Esophagus mucosa (tissue), 1 donor: ENCODE measurements at places on chromosomes 7 and 10.
A peak's percentile ranks its signal among the peaks of the same experiment; 100 is the strongest.

- ATAC-seq = no peak
Measured at GRCh38 chr7:110076194-110076593, 1014.7 kb upstream of the LRRN3 start.

- no peak for ATAC-seq
Measured at GRCh38 chr10:112570585-112570984, 123.6 kb downstream of the VTI1A start.

- no peak for ATAC-seq
Measured at GRCh38 chr10:100750291-100751210, 5.2 kb downstream of the PAX2 start.

DNA sequence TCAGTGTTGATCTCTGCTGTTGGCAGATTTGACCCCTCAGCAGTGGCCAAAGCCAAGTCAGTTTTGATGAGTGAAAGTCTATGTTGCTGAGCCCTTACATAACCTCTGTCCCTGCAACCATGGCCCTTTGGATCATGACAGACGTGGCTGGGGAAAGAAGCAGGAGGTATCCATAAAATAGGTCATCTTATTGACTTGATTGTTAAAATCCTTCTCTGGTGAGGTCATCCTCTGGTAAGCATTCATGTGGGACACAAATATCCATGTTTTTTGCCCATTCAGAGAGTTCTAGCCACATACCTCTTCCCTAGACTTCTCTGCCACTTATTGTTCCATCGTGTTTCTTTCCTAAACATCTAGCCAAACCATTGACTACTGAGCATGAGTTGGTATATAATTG is 251.9 kb upstream of the PTER start:
- ATAC-seq = no peak

DNA sequence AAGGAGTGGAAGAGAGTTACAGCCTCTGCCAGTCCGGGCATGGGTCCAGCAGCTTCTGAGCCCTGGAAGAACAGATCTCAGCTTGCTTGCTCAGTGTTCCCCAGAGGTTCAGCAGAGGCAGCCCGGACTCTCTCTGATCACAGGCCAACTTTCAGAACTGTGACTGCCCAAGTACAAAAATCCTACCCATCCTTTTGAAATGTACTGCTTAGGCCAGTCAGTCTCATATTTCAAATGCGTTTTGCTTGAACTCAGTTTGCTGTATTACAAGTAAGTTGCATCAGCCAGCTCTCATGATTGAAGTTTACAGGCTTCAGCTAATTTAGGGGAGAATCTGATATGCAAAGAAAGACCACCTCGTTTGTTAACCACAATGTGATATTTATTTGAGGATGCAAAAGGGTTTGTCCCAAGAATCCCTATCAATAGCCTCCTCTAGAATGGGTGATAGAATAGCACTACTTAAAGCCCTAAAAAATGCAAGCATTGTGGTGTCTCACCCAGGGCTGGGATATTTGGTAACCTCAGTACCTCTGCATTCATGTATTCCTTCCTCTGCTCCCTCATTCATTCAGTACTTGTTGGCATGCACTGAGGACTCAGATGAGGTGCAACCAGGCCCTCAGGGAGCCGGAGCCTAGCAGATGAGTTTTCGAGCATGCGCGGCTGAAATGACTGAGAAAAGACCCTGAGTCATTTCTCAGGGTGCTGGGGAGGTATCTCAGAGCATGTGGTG is 7.0 kb downstream of the AIMP2 start:
- peak; percentile 83 for ATAC-seq

DNA sequence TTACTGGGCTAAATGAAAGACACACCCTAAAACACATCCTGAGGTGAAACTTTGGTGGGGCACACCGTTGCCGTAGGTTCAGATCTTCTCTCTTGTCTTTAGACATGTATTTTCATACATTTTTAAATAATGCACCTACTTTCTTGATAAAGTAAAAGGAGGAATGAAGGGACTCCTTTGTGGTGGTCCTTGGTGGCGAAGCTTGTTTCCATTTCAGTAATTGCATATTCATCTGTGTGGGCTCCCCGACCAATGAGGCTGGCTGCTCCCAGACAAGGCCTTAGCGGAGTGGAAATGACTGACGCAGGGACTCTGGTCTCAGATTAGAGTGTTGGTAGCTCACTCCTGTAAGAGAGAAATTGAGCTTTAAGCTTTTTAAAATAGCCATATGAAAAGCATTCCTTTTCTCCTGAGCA is 815 bp downstream of the CCSER2 start:
- no peak for ATAC-seq

DNA sequence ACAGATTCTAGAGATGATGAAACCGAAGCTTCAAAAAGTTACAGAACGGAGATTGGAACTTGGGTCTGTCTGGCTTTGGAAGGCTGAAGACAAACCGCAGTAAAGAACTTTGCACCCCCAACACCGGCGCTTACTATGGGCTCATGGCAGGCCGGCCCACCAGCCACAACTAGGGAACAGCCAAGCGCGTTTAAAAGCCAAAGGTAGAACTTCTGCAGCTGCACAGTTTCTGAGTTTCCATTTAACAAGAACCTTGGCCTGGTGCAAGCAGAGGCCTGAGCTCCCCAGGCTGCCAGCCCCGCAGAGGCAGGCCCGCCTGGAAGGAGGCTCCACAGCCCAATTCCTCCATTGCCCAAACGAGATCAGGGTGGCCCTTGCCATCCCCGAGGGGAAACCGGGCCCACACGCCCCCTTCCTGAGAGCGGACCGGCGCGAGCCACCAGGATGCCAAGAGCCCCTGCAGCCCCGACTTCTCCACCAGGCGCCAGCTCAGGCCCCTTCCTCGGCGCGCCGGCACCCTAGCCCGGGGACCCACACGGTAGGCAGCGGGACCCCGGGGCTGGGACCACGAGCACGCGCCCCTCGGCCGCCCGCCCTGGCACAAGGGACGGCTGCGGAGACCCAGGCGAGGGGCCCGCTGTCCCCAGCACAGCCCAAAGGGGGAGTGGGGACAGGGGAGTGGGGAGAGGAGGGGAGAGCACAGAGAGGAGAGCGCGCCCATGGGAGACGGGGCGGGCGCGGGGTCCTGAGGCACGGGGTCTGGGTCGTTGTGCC is 566 bp downstream of the MAD1L1 start:
- ATAC-seq = peak; percentile 49
